ENCODE measurements at places on chromosomes 5 and 9. TPM values are rescaled to one million over a fixed set of nuclear protein-coding genes. Genes with fewer than 3 reads are reported as not detected.

GRCh38 chr5:79573983-79574890 lies 38.0 kb upstream of the TENT2 start:
- no peak for DNase-seq

GRCh38 chr9:133155156-133155555 lies 8.6 kb downstream of the GBGT1 start:
- DNase-seq: peak; percentile 20

- no peak for DNase-seq
Measured at GRCh38 chr5:10434392-10434791, 7.3 kb upstream of the ROPN1L start.

DNA sequence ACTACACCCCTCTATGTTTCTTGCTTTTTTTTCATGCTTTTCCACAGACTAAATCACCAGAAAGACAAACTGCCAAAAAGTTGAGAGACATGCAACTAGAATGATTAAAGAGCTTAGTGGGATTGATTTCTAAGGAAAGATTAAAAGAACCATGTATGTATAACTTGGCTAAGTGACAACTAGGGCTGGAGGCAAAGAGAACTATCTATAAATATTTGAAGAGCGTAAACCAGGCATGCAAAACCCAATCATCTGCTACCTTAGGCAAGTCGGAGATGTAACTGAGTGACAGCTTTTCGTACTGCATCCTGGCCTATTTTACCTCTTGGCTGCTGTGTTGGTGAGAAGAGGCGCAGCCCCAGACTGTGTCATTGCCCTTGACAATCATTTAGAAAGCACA lies 121.0 kb upstream of the TLX3 start:
- no peak for DNase-seq

- DNase-seq: peak; percentile 9
Measured at GRCh38 chr9:135344523-135344901, 135.1 kb upstream of the PPP1R26 start.

DNA sequence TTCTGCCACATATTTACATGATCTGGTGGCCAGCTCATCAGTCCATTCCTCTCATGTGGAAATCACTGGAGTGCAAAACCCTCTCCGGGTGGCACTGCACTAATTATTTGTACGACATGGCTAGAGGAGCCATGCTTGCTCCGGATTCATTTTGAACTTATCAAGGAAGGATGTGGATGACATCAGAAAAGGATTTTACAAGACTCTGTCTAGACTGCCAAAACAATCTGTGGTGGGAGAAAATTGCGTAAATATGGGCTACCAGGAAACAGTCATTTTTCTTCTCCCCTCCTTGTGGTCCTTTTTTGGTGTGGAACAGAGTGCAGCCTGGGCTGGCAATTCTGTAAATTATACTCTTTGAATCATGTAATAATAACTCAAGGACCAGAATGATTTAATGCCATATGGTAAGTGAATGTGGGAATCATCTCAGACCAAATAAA lies 123.4 kb upstream of the IFNE start:
- DNase-seq: no peak

DNA sequence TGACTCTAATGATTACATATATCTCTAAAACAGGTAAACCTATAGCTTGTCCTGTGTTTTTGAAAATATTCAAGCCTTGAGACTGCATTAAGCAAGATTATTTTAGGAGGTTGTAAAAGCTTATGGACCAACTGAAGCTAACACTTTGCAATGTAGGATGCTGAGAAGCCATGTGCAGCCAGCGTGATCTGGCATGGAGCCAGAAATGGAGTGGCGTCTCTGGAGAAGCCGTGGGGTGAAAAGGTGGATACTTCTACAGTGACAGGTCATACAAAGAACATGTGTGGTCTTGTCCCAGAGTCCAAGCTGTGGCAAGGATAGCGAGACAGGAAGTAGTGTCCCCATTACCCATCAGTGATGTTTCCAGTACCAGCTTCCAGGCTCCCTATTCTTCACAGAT lies 100.8 kb upstream of the CD180 start:
- DNase-seq: no peak

GRCh38 chr5:154059039-154059430 lies 20.3 kb downstream of the MFAP3 start:
- DNase-seq: no peak

DNA sequence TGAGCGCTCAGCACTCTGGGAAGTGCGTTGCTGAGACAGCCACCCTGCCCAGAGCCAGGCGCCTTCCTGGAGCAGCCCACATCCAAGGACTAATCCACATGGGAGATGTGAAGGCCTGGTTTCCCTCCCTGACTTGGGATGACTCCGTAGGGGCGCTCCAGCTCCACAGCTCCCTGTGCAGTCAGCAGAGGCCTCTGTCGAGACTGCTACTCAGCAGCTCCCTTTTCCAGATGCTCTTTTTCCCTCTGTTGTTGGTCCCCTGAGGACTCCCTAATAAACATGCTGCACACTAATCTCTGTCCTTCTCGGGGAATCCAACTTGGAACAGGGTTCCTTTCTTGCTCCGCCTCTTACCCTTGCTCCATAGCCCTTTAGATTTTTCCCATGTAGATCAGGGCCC lies 237.3 kb downstream of the ZSWIM6 start:
- no peak for DNase-seq

DNA sequence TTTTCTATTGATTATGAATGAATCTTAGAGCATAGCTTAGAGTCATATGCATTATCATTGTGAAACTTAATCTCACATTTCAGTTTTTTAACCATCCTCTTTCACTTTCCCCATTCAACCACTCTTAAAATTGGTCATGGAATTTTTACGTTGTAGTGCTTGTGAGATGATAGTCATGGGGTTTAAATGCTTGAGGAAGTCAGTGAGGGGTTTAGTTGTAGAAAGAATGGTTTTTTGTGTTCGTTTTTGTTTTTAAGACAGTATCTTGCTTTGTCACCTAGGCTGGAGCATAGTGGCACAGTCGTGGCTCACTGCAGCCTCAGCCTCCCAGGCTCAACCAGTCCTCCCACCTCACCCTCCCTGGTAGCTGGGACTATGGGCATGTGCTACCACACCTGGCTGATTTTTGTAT lies 19.6 kb downstream of the UGCG start:
- no peak for DNase-seq

DNA sequence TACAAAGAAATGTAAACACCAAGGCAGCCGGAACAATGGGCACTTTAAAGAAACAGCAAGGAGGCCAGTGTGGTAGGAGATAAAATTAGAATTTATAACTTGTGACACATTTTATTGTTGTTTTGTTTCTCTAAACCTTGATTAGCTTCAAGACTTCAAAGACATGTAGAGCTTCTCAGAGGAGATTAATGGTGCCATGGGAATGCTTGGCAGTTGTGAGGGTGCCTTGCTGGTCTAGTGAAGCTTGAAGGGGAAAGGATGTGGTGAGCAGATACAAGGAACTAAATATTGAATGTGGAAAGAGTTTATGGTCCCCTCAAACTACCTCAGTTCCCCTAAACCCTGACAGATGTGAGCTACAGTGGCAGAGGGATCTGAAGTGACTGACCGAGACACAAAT lies 322.4 kb upstream of the ADAMTS16 start:
- DNase-seq: no peak

- DNase-seq: no peak
Measured at GRCh38 chr5:5533927-5534326, 111.5 kb downstream of the ICE1 start.

GRCh38 chr5:62385131-62385530 lies 18.6 kb downstream of the DIMT1 start:
- no peak for DNase-seq

DNA sequence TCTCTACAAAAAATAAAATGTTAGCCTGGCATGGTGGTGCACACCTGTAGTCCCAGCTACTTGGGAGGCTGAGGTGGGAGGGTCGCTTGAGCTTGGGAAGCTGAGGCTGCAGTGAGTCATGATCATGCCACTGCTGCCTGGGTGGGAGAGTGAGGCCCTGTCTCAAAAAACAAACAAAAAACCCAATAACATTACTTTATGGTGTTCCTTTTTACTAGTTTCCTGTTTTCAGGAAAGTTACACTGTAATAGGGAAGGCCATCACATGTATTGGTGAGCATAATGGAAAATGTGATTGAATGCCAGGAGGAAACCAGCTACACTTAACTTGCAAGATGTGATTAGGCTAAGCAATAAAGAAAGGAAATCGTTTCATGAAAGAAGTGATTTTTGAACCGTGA lies 42.7 kb downstream of the SV2C start:
- DNase-seq: no peak

- DNase-seq: peak; percentile 51
Measured at GRCh38 chr9:18855656-18856055, 177.4 kb downstream of the SAXO1 start.

DNA sequence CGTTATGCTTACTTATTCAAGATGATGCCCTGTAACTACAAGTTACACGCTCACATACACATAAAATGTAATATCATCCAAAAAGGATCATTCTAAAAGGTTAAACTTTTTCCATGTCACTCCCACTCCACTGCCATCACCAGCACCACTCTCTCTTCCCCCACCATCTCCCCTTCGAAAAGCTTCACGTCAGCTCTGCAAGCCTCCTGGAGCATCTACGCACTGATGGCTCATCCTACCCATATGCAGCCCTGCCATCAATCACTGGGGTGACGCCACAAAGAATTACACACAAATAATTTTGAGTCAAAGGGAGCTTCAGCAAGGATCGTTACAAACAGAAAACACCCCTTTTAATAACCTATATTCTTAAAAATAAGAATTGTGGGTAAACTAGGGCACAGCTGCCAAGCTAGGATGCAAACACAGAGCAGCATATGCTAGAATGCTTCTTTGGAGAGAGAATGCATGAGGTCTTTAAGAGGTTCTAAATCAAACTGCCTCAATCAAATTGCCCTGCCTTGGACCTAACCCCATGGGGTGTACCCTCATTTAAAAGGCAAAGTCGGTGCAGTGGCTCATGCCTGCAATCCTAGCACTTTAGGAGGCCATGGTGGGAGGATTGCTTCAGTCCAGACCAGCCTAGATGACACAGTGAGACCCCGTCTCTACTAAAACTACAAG lies 56.1 kb downstream of the SHB start:
- no peak for DNase-seq

DNA sequence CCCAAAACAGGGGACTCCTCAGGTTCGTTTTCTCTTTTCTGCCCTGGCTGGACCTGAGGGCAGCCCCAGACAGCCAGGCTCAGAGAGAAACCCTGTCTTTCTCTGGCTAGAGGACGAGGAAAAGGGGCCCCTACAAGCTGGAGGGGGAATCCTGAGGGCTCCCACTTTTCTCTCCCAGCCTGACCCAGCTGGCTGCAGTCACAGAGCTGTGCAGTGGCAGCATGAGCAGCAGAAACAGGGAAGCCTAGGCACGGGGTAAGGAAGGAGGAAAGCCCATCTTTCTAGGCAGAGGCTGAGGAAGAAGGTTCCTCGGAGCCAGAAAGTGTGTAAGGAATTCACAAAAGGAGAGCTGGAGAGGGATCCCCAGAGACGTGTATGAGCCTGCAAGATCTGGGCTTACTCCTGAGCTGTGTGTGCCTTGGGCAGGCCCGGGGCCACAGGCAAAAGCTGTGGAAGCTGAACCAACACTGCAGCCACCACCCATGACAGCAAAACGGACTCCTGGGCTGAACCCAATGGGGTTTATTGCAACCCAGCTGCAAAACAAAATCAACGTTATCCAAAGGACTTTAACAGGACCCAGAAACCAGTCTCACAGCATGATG lies 16.2 kb downstream of the CAMSAP1 start:
- DNase-seq: no peak

Gene TEK
- 19.2 TPM for total RNA-seq

Gene FOXD4L4
- 0.24 TPM for total RNA-seq

Gene DCP2
- 23.7 TPM for total RNA-seq

Gene OR13C5
- not detected for total RNA-seq

Gene PDE8B
- total RNA-seq: 40.2 TPM

Gene PHF24
- 0.47 TPM for total RNA-seq

Gene ZNF354C
- total RNA-seq: 4.9 TPM

Gene NR2F1-AS1
- 11.9 TPM for total RNA-seq

Gene CHSY3
- 1.9 TPM for total RNA-seq

Gene MARVELD2
- 2.2 TPM for total RNA-seq

Gene THBS4
- 37.1 TPM for total RNA-seq

Data from left cardiac atrium (tissue), 4 donors.